Neural crest cell (in vitro differentiated cells): ENCODE measurements at places on chromosomes 5 and 9. TPM values are rescaled to one million over a fixed set of nuclear protein-coding genes. Genes with fewer than 3 reads are reported as not detected.

FBXL7 gene
- 20.7 and 20.8 TPM in 2 replicates for total RNA-seq

RFK gene
- total RNA-seq: 15.5 and 16.3 TPM in 2 replicates

DNA sequence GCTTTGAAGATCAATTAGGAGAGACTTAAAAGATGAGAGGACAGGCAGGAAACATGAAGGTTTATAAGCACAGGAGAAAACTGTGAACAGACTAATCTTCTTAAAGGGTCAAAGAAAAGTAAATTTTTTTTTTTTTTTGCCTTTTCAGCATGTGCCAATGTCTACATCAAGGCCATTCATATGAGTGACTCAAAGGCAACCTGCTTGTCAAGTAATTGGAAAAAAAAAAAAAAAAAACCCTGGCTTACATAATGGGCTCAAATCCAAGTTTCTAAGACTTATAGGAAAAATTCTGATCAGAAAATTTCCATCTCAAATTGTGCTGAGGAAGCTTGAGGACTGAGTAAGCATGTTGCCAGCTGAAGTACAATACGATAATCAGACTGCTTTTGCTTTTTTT is 15.9 kb downstream of the PPP2R2B start:
- no peak for DNase-seq

DNA sequence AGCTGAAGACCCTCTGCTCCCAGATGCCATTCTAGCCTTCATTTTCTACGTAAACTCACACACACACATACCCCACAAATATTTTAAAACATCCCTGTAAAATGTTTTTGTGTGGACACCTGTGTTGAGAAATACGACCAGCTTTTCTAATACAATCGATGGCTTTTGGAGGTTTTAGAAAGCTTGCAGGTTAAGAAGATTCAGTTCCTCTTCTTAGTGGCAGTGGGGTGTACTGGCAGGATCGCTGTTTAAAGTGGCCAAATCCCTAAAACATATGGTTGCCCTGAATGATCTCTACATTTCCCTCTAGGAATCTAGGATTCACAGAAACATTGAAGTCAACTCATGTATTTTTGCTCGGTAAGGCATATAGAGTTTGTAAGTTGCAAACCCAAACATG is 236.3 kb downstream of the NSG2 start:
- no peak for DNase-seq

DNA sequence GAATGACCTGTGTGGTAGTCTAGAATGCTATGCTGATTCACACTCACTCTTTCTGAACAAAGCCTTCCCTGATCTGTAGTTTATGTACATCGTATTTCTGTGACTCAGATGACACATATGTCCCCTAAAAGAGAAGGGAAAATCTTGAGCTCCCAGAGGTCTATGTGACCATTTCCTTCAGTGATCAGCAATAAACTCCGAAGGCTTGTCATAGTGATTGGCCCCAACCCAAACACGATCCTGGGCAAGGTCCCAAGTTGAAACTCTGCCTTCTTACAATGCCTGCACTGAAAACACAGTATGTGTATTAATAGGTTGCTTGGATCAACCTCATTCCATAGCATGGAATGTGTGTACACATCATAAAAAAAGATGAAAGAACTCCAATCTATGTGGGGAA is 685.8 kb downstream of the MAT2B start:
- no peak for DNase-seq

GRCh38 chr9:98644011-98644410 is 64.7 kb downstream of the GABBR2 start:
- no peak for DNase-seq

GRCh38 chr5:9924614-9925013 is 294.5 kb upstream of the TAS2R1 start:
- no peak for DNase-seq

IFNK gene
- total RNA-seq: not detected in 2 replicates

GRCh38 chr9:91546574-91546973 is 122.9 kb upstream of the NFIL3 start:
- DNase-seq: no peak

GRCh38 chr9:86997156-86997555 is 49.9 kb upstream of the GAS1 start:
- DNase-seq: no peak

CCDC180 gene
- total RNA-seq: 6.6 and 10.1 TPM in 2 replicates

GRCh38 chr9:69174616-69175463 is 763 bp downstream of the TJP2 start:
- DNase-seq: no peak

DNA sequence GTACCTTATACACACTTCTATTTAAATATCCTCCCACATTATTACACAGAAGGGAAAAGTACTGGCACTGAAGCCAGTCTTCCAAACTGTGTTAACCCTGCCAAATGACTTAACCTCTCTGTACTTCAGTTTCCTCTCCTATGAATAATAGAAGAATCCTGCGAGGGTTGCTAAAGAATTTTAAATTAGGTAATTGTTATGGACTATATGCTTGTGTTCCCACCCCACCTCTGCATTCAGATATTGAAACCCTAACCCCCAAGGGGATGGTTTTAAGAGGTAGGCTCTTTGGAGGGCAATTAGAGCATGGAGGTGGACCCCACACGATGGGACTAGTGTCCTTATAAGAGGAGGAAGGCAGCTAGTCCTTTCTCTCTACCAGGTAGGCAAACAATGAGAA is 72.7 kb downstream of the TTLL11 start:
- no peak for DNase-seq
